ENCODE measurements at places on chromosomes 16 and 17. TPM values are rescaled to one million over a fixed set of nuclear protein-coding genes. Genes with fewer than 3 reads are reported as not detected.

Gene CCL14
- not detected for total RNA-seq

Gene KRT31
- not detected for total RNA-seq

Gene P2RX5
- total RNA-seq: 60.1 TPM

Gene TEKT1
- not detected for total RNA-seq

Gene BICDL2
- not detected for total RNA-seq

Gene KSR1
- total RNA-seq: 296 TPM

Gene KRTAP17-1
- not detected for total RNA-seq

Gene CES1
- total RNA-seq: not detected

Gene VASN
- total RNA-seq: not detected

Gene MEIOC
- 0.82 TPM for total RNA-seq

Gene ZNF423
- total RNA-seq: not detected

Gene GALR2
- total RNA-seq: 9.5 TPM

Gene GGT6
- total RNA-seq: not detected

Gene CA7
- not detected for total RNA-seq

Gene SPHK1
- 13.9 TPM for total RNA-seq

Gene CDRT15L2
- not detected for total RNA-seq

Gene SOX15
- total RNA-seq: 0.86 TPM

Gene TEX19
- total RNA-seq: not detected

Gene MEAK7
- 27.9 TPM for total RNA-seq

Gene SBK1
- 7.0 TPM for total RNA-seq

Gene RAD51C
- total RNA-seq: 81.2 TPM

Gene PRR29
- 0.96 TPM for total RNA-seq

Gene TLCD2
- 0.70 TPM for total RNA-seq

Gene PKMYT1
- 96.1 TPM for total RNA-seq

Gene RNF167
- 176 TPM for total RNA-seq

Gene DNAH9
- total RNA-seq: not detected

Gene RMI2
- total RNA-seq: 105 TPM

Gene RAD51D
- 35.3 TPM for total RNA-seq

Gene KRTAP9-2
- total RNA-seq: not detected

Gene RNF112
- 1.6 TPM for total RNA-seq

Gene CD7
- total RNA-seq: 845 TPM

Gene RRAD
- 1.6 TPM for total RNA-seq

Gene SLC5A11
- not detected for total RNA-seq

Gene SEPHS2
- total RNA-seq: 67.0 TPM

Gene G6PC1
- not detected for total RNA-seq

Gene TAC4
- total RNA-seq: not detected

Gene KRTAP9-4
- total RNA-seq: not detected

Gene CIITA
- total RNA-seq: 3.1 TPM

Gene HS3ST3A1
- 0.72 TPM for total RNA-seq

Gene TBC1D24
- total RNA-seq: 20.4 TPM

Gene ADCY9
- 18.7 TPM for total RNA-seq

Gene SPN
- total RNA-seq: 84.4 TPM

Gene HSD17B1
- total RNA-seq: 1.8 TPM

Gene ZMYND15
- total RNA-seq: not detected

Gene HSPB9
- 0.28 TPM for total RNA-seq

Gene RANBP10
- total RNA-seq: 17.1 TPM

Gene ATP2A1
- 6.1 TPM for total RNA-seq

Gene ENDOV
- 29.0 TPM for total RNA-seq

Gene CNTNAP1
- 0.53 TPM for total RNA-seq

Gene HOXB5
- total RNA-seq: not detected

Gene CCL16
- total RNA-seq: not detected

Gene CDRT4
- total RNA-seq: 16.2 TPM
